T-helper 17 cell (primary cell): ENCODE measurements at places on chromosomes 6 and 20. TPM values are rescaled to one million over a fixed set of nuclear protein-coding genes. Genes with fewer than 3 reads are reported as not detected.

GRCh38 chr6:158536084-158536890 lies 23.6 kb upstream of the TMEM181 start:
- peaks cover 2% of the 10 kb centered on the region for H3K4me1 ChIP-seq
- no peaks in the 10 kb centered on the region for H3K36me3 ChIP-seq
- H3K27me3 ChIP-seq: peaks cover 23% of the 10 kb centered on the region
- H3K27ac ChIP-seq: no peak overlapping the region

DNA sequence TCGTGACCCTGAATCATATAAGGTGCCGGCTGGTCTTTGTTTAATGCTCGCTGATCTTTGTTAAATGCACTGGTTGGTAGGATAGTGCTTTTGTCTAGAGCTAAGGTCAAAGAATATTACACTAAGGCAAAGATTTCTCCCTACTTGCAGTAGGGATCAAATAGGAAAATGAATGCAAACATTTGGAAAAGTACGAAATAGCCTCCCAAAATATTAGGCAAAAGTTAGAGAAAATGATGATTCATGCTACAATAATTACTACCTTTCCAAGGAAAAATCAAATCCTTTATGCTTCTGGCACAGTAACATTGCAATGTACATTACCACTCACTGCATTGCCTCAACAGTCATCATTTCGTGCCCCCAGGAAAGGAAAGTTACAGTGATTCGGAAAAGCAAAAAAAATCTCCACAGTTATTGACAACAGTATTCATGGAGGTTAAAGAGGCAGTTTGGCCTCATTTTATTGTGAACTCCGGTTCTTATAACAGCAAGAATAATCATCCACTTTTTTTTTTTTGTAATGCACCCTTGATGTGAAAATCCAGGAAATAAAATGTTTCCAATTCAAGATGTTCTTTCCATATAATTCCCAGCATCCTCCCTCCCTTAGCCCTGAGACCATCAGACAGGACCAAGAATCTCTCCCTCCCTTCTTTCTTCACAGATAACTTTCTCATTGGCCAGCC lies 61.7 kb upstream of the ZMYND8 start:
- H3K27ac ChIP-seq: no peak overlapping the region
- no peak for DNase-seq
- no peaks in the 10 kb centered on the region for H3K27me3 ChIP-seq
- no peak overlapping the region for H3K4me3 ChIP-seq
- peaks cover 21% of the 10 kb centered on the region for H3K4me1 ChIP-seq
- H3K36me3 ChIP-seq: no peaks in the 10 kb centered on the region

GRCh38 chr6:16514249-16514648 lies 247.0 kb downstream of the ATXN1 start:
- no peaks in the 10 kb centered on the region for H3K27me3 ChIP-seq
- peak overlapping the region; percentile 87 for H3K27ac ChIP-seq

GRCh38 chr6:95768539-95768938 lies 191.2 kb downstream of the MANEA start:
- no peak overlapping the region for H3K27ac ChIP-seq
- H3K27me3 ChIP-seq: no peaks in the 10 kb centered on the region
- DNase-seq: no peak
- H3K4me3 ChIP-seq: no peak overlapping the region

DNA sequence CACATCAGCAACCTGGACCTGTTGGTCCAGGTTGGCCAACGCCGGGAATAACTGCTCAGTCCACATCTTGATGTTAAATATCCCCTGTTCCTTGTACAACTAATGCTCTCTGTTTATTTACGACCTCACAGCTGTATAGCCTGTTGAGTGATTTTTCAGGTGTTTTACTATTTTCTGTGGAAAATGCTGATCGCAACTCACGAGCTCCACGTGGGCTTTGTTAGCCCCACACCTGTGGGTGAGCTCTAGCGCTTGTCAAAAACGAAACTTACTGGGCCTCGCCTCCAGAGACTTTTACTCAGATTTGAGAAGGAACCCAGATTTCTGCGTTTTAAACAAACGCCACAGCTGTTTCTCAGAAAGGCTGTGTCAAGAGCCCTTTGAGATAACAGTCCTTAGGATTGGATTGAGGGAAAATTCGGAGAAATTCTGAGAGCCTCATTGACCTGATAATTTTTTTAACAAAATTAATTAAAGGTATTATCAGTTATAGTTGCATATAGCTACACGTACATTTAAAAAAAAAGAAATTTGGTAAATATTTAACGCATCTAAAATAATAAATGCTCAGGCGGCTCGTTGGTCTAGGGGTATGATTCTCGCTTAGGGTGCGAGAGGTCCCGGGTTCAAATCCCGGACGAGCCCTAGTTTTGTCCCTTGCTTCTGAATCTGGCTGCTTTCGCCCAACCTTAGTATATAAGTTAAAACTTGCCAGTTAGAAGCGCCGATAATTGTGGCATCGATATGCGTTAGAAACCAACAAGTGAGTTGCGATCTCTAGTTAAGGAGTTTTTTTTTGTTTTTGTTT lies 16.7 kb downstream of the HMGN4 start:
- no peak for DNase-seq
- peaks cover 6% of the 10 kb centered on the region for H3K4me1 ChIP-seq
- H3K36me3 ChIP-seq: no peaks in the 10 kb centered on the region
- H3K27me3 ChIP-seq: no peaks in the 10 kb centered on the region

Gene CCN6
- total RNA-seq: not detected

- no peaks in the 10 kb centered on the region for H3K4me1 ChIP-seq
- H3K36me3 ChIP-seq: peaks cover 7% of the 10 kb centered on the region
- H3K4me3 ChIP-seq: no peak overlapping the region
- no peak for DNase-seq
- H3K27ac ChIP-seq: no peak overlapping the region
Measured at GRCh38 chr20:16314320-16314719, 258.9 kb downstream of the KIF16B start.

DNA sequence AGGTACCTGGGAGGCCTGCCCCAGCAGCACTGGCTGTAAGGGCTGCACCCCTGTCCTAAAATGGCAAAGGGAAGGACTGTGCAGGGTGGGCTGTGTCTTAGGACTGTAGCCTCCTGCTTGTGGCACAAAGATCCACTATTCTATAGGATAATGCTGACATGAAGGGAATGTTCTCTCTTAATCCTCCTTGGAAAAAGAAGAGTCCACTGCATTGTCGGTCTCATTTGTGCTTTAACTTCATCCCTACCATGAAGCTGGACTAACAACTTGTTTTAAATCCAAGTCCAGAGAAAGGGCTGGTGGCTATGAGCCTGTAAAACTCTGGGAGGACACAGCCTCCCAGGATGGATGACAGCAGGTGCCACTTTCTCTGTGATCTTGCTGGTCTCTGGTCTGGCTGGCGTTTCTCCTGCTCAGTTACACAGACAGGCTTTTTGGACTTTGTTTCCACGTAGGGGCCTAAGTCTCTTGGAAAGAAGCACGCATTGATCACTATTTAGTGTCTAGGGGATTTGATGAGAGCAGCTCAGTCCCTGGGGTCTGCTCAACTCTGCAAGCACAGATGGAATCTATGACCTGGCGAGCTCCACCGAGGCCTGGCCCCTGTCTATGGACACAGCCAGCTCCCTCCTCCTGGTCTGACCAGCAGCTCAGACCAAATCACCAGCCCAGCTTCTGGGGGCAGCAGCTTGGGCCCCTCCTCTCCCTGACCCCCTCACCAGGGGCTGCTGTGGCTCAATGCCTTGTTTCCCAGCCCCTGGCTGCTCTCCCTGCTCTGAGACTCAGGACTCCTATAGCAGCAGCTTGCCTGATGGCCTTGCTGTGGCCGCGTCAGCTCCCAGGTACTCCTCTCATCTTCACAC lies 4.8 kb downstream of the CST3 start:
- H3K27ac ChIP-seq: no peak overlapping the region
- peaks cover 7% of the 10 kb centered on the region for H3K36me3 ChIP-seq
- no peak overlapping the region for H3K4me3 ChIP-seq
- H3K4me1 ChIP-seq: peaks cover 6% of the 10 kb centered on the region
- no peak for DNase-seq

- no peak overlapping the region for H3K27ac ChIP-seq
- H3K4me1 ChIP-seq: no peaks in the 10 kb centered on the region
- DNase-seq: no peak
- H3K4me3 ChIP-seq: no peak overlapping the region
- no peaks in the 10 kb centered on the region for H3K36me3 ChIP-seq
- H3K27me3 ChIP-seq: peaks cover 4% of the 10 kb centered on the region
Measured at GRCh38 chr6:37659561-37659960, 38.1 kb downstream of the MDGA1 start.

Gene OR2W1
- total RNA-seq: not detected

DNA sequence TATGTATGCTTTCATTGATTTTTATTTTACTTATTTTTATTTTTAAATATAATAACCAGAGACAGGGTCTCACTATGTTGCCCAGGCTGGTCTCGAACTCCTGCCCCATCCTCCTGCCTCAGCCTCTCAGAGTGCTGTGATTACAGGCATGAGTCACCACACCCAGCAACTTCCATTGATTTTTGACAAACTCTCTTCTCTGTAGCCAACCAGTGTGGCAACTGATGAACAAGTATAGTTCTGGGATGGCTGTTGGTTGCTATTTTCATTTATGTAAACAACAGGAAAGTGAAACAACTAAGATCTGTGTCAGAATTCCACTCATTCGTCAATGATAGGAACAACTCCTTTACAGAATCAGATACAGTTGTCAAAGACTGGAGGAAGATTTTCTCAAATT lies 356.7 kb upstream of the JARID2 start:
- no peak overlapping the region for H3K4me3 ChIP-seq
- peaks cover 5% of the 10 kb centered on the region for H3K27me3 ChIP-seq
- no peak overlapping the region for H3K27ac ChIP-seq
- DNase-seq: no peak
- H3K4me1 ChIP-seq: no peaks in the 10 kb centered on the region
- H3K36me3 ChIP-seq: no peaks in the 10 kb centered on the region

Gene PLCB1
- 19.1 TPM for total RNA-seq

GRCh38 chr6:104704191-104704590 lies 155.5 kb downstream of the HACE1 start:
- H3K36me3 ChIP-seq: no peaks in the 10 kb centered on the region
- no peaks in the 10 kb centered on the region for H3K27me3 ChIP-seq
- H3K27ac ChIP-seq: no peak overlapping the region
- peaks cover 24% of the 10 kb centered on the region for H3K4me1 ChIP-seq
- no peak for DNase-seq
- peak overlapping the region; percentile 41 for H3K4me3 ChIP-seq

Gene GFRAL
- total RNA-seq: not detected

GRCh38 chr6:56419191-56419590 lies 171.8 kb upstream of the COL21A1 start:
- DNase-seq: no peak
- H3K4me3 ChIP-seq: no peak overlapping the region

- no peaks in the 10 kb centered on the region for H3K27me3 ChIP-seq
- H3K4me1 ChIP-seq: peaks cover 31% of the 10 kb centered on the region
- H3K27ac ChIP-seq: no peak overlapping the region
Measured at GRCh38 chr20:32474717-32474966, 110.5 kb downstream of the NOL4L start.

- peak overlapping the region; percentile 98 for H3K27ac ChIP-seq
- H3K36me3 ChIP-seq: peaks cover 5% of the 10 kb centered on the region
- no peaks in the 10 kb centered on the region for H3K27me3 ChIP-seq
- DNase-seq: no peak
- peaks cover 72% of the 10 kb centered on the region for H3K4me1 ChIP-seq
Measured at GRCh38 chr20:51526106-51526470, 16.4 kb downstream of the NFATC2 start.

Gene SNX21
- total RNA-seq: 1.9 TPM

DNA sequence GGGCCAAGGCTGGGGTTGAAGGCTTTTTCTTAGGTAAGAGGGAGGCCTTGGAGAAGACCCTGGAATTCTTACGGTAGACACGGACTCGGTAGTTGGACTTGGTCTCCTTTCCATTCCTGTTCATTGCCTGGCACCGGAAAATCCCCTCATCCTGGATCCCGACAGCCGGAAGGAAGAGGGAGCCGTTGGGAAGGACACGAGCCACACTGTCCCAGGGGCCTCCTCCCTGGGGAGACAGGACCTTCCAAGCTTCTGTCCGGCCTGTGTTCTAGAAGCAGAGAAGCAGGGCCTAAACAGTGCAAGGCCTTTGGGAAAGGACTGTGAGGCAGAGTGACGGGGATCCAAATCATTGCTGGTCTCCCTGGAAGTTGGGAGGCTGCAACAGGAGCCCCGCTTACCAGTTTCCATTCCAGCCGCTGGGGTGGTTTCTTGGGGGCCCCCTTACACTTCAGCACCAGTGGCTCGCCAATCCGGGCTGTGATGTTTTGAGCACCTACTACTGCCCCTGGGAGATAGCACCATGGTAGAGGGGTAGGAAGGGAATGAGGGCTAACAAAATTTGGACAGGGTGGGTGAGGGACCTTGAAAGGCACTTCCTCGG lies 470 bp downstream of the AGER start:
- DNase-seq: no peak
- H3K27ac ChIP-seq: peak overlapping the region; percentile 63
- no peak overlapping the region for H3K4me3 ChIP-seq
- H3K27me3 ChIP-seq: no peaks in the 10 kb centered on the region

GRCh38 chr6:21967056-21967974 lies 329.5 kb downstream of the PRL start:
- no peaks in the 10 kb centered on the region for H3K4me1 ChIP-seq
- no peak overlapping the region for H3K4me3 ChIP-seq
- H3K36me3 ChIP-seq: no peaks in the 10 kb centered on the region
- DNase-seq: no peak

Gene HLA-DQA1
- 21.5 TPM for total RNA-seq

DNA sequence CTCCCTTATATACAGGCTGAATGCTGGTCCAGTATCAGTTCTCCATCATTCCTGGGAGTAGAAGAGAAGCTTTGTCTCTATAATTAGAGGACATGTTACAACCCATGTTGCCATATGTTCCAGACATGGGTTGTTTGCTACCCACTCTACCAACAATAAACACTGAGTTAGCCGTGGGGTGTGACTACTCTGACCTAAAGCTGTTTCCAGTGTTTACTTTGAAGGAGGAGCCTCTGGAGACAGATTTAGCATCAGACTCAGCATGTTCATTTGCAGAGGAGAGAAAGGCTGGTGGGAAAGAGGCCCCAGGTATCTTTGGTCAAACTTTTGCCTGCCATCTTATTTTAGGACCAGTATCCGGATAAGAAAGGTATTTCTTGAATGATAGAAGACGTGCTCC lies 157.9 kb upstream of the SNX9 start:
- peaks cover 7% of the 10 kb centered on the region for H3K4me1 ChIP-seq
- no peak overlapping the region for H3K4me3 ChIP-seq
- H3K27ac ChIP-seq: no peak overlapping the region
- peaks cover 5% of the 10 kb centered on the region for H3K36me3 ChIP-seq
- no peak for DNase-seq

Gene NFKBIL1
- 6.4 TPM for total RNA-seq

DNA sequence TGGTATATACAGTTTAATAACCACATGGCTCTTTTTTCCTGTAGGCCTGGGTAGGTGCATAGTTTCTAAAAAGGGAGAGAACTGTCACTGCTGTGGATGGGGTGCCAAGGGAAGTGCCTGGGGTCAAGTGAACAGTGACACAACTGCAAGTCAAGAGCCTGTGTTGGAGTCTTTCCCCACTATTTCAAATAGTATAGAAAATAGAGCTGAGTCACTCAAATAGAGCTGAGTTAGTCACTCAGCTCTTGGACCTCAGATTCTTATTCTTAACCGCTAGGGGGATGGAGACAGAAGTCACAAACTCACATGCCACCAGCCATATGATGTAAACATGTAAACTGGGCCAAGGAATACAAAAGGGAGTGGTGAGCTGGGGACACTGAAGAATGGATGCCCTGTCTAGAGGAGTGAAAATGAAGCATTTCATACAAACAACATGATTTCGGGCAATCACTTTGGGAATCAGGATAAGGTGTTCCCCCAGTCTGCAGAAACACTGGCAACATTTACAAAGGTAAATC lies 2.1 kb downstream of the NQO2 start:
- H3K36me3 ChIP-seq: peaks cover 2% of the 10 kb centered on the region
- peak overlapping the region; percentile 25 for H3K4me3 ChIP-seq
- H3K27me3 ChIP-seq: no peaks in the 10 kb centered on the region
- no peak overlapping the region for H3K27ac ChIP-seq
- no peak for DNase-seq

GRCh38 chr6:21587961-21588480 lies 5.5 kb upstream of the SOX4 start:
- peaks cover 29% of the 10 kb centered on the region for H3K27me3 ChIP-seq
- peak overlapping the region; percentile 96 for H3K4me3 ChIP-seq
- H3K36me3 ChIP-seq: peaks cover 2% of the 10 kb centered on the region

Gene VSX1
- not detected for total RNA-seq
